ENCODE measurements at places on chromosomes 16 and 17. TPM values are rescaled to one million over a fixed set of nuclear protein-coding genes. Genes with fewer than 3 reads are reported as not detected.

The ZNF594 gene
- 9.7 TPM for total RNA-seq

The RNU2-1 gene
- not detected for total RNA-seq

The SLC16A6 gene
- 10.6 TPM for total RNA-seq

The SLC47A2 gene
- total RNA-seq: not detected

Measured in uterine smooth muscle cell (primary cell).